Stimulated activated CD8-positive, alpha-beta memory T cell treated with anti-CD3 and anti-CD28 coated beads, Interleukin-15, amount 100 ng/mL, for 24 hours (primary cell): ENCODE measurements at places on chromosomes 12 and 14.

GRCh38 chr14:99554184-99554583 lies 49.8 kb downstream of the CCDC85C start:
- DNase-seq, result no peak

GRCh38 chr14:39847194-39847593 lies 415.0 kb upstream of the FBXO33 start:
- no peak for DNase-seq

DNA sequence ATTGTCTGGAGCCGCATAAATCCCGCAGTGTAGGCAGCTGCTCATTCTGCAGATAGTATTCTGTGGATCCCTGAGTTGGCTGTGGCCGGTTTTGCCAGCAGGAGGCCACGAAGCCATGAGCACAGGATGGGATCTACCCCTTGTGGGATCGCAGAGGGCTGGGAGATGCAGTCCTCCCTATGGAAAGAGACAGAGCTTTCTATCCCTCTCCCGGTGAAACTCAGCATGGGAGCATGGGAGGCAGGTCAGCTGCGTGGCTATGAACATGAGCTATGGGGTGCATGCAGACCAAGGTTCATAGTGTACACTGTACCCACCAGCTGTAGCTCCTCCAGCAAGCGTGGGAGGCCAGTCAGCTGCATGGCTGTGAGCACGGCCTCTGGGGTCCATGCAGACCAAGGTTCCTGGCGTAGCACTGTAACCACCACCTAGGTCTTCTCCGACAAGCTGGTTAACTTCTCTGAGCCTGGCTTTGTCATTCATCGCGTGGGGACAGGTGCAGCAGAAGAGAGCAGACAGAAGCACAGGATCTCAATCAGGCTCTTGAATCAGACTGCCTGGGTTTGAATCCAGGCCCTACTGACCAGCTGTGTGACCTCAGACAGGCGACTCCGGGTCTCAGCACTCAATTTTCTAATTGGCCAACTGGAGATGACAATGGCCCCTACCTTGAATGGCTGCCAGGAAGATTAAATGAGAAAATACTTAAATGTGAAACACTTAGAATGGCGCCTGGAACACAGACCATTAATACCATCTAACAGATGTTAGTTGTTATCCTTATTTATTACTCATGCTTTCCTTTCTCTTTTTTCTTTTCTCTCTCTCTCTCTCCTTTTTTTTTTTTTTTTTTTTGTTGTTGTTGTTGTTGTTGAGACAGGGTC lies 6.0 kb downstream of the BDKRB1 start:
- DNase-seq, result no peak

DNA sequence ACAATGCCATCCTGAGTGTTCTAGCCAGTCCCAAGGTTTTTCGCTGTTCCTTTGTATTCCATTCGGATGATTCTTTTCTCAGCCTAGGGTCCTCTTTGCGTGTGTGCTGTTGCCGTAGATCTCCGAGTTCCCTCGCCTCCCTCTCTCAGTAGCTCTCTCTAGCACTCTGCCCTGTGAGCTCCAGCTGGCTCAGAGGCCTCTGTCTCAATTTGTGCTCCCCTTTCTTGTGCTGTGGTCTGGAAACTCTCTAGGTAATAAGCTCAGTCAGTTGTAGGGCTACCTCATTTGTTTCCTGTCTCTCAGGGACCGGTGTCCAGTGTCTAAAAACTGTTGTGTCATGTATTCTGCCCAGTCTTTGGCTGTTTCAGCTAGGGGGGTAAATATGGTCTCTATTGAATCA lies 179.3 kb downstream of the PCNX1 start:
- no peak for DNase-seq

GRCh38 chr12:15599266-15600037 lies 189.7 kb downstream of the EPS8 start:
- no peak for DNase-seq

- DNase-seq, result no peak
Observed at GRCh38 chr12:71691504-71692129, 5.7 kb downstream of the TMEM19 start.

DNA sequence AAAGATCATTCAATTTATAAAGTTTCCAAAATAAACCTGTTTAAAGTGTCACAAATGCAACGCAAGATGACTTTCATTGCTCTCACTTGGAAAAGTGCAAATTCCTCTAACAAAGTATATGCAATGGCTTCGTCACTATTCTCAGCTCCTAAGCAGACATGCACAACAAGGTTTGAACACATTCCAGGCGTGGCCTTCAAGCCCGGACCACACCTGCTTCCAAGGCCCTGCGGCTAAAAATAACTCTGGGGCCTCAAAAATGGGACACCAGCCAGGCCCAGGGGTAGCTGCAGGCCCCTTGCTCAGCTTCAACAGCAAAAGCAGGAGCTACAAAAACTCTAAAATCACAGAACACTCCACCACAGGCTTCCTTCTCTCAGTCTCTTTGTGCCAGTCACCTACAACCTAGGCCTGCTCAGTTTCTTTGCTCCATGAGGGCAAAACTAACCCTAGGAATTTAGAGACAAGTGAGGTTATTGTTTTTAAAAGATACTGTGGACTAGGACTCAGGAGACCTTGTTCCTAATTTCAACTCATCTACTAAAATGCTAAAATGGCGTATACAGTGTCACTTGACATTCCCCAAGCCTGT lies 29.3 kb downstream of the DUSP16 start:
- no peak for DNase-seq

GRCh38 chr14:73240816-73241480 lies 3.6 kb downstream of the PAPLN start:
- no peak for DNase-seq
